Hypothalamus (tissue), 51 donors: ENCODE measurements at places on chromosomes 5 and 9.

GRCh38 chr9:106864373-106865143 is 1.6 kb downstream of the ZNF462 start:
- peak; percentile 20 for DNase-seq

GRCh38 chr5:76994337-76994736 is 35.9 kb upstream of the AGGF1 start:
- DNase-seq = no peak

DNA sequence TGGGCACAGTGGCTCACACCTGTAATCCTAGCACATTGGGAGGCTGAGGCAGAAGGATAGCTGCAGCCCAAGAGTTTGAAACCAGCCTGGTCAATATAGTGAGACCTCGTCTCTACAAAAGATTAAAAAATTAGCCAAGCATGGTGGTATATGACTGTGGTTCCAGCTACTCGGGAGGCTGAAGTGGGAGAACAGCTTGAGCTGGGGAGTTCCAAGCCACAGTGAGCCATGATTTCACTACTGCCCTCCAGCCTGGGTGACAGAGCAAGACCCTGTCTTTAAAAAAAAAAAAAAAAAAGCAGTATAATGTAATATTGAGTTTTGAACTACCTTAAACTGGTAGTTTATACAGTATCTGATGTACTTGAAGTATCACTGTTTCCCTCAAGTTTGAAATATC is 358.4 kb downstream of the EBF1 start:
- no peak for DNase-seq

DNA sequence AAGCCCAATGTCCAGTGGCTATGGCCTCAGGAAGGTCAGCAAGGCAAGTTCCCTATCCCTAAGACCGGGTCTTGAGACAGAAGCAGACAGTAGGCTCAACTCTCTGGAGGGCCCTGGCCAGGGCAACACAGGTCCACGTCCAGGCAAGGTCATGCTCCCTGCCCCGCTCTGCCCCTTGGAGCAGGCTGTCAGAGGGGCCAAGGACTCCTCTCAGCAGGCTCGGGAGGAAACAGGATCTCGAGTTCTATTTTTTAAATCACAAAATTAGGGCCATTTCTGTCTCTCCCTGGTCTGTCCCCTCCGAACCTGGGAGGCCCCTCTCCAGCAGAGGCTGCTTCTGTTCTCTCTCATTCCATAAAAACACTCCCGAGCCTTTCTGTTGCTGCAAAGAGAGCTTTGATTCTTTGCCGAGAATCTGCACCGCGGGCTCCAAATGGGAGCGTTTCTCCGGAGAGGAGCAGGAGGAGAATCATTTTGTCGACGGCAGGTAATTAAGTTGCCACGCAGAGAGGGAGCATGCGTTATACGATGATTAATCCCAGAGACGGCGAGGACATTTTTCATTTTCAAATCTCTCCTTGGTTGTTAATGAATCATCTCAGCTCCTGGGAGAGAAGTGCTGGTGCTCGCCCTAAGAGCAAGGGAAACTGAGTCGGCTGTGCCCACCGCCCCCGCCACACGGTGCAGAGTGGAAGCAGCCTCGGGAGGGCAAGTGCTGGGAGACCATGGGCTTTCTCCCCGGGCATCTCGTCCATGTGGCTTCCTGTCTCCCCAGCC is 24.5 kb upstream of the FCN1 start:
- DNase-seq = no peak

DNA sequence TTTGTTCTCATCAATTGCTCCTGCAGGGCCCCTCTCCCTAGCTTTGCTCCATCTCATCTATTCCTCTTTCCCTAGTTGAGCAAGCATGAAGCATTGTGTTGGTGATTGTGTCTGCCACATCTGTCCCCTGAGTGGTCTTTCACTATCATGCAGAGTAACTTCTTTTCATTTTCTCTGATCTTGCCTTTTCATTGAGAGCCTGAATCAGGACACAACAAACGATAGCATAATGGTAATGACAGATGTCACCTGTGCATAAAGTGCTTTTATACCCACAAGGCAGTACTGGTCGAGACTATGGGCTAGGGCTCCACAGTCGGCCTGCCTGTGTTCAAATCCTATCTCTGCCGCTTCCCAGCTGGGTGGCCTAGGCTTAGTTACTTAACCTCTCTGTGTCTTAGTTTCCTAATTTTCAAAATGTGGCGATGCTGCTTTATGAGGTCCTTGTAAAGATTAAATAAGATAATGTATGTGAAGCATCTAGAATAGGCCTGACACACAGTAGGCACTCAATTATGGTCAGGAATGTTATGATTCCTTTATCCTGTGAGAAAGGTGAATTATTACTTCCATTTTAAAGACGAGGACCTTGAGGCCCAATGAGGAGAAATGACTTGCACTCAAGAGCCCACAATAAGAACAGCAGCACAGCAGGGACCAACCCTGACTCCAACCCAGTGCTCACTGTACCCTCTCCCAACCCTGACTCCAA is 137.1 kb upstream of the ZNF618 start:
- no peak for DNase-seq

DNA sequence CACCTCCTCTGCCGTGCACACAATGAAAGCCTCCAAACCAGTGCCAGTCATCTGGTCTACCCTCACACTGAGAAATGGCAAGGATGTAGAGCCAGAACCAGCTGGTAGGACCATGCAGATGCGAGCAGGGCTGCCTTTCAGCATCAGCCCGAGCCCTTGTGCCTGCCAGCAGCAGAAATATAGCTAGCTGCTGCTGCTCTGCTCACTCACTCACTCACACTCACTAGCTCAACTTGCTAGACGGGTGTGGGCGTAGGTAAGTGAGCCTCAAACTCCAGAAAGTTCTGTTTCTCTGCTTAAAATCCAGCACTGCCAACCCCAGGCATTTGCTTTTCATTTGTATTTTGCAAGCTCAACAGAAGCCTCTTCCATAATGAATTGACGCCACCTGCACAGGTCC is 114.0 kb downstream of the DRD1 start:
- DNase-seq = no peak

DNA sequence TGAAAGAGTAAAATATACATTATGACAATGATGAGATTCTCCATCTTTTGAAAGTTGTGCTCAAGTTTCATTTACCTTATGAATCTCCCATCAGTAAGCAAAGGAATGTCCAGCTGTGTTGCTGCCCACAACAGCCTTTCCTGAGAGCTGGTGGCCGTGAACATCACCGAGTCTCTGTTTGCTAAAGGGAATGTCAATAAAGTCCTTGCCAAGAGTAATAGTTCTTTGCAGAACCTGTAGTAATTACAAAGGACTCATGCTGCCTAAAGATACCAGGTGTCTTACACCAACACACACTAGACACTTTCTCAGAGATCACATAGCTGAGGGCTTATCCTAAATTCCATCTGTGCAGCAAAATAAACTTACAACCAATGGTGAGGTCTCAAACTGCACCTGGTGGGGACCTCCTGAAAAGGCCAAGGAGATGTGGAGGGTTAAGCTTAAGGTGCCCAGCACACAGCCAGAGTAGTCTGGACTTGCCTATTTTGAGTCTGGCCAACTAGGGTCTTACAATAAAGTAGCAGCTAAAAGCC is 111.1 kb upstream of the DAPK1 start:
- no peak for DNase-seq

DNA sequence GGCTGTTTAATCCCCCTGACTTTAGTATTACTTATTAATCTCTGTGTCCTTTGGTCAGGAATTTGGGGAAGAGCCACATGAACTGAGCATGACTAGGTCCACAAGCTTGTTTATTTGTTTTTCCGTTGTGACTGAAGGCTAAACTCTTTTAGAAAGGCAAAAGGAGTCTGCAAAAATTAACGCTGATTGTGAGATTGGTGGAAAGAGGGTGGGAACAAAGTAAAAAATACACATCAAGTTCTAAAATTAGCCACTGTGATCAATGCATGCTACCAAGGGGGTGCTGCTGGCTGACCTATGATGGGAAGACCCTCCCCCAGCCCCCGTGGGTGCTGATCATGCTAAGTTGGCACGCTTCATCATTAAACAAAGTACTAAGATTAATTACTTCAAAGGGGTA is 356.8 kb downstream of the ADGRV1 start:
- no peak for DNase-seq

GRCh38 chr5:6786786-6787495 is 73.7 kb downstream of the TENT4A start:
- no peak for DNase-seq

DNA sequence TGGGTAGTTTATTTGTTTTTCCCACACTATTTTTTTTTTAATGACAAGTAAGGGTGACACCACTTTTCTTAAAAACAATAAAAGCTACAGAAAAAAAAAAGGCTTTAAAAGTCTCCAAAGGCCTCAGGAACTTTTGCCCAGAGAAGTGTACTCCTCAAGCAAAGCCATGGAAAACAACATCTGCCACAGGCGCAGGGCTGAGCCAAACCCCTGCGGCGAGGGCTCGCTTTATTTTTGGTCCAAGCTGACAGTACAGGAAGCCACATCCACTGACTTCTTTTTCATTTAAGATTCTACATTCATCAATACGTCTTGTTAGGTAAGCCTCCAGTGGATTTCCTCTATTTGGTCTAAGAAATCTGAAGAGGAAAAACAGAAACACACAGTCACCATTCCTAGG is 51.9 kb upstream of the IFNK start:
- DNase-seq = no peak

GRCh38 chr5:124665625-124666024 is 80.8 kb downstream of the ZNF608 start:
- no peak for DNase-seq

DNA sequence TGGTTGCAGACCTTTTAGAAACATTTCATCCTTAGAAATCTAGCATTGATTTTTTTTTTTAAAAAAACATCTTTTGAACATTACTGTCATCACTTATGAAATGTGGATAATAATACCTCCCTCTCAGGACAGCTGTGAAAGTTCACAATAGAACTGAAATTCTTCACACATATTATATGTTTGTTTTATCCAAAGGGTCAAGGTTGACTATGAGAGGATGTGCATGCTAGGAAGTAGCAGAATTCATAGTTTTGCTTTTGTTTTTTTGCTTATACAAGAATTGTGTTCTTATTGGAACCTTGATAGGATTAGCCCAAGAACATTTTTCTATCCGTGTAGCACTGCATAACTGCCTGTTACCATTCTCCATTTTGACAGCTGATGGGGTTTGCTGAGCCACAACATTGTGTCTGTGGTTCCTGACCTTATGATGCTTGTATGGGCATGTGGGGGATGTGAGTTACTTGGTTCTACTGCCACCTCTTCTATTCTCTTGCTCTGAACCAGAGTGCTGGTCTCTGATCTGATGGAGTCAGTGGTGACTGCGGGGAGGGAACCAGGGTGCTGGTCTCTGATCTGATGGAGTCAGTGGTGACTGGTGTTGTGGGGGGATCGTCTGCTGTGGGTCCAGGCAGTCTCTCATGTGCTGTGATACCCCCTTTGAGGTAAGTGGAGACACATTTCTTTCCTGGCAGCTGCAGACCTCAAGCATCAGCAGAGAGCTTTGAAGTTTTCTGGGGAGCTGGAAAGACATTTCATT is 27.1 kb upstream of the ACTBL2 start:
- DNase-seq = no peak

DNA sequence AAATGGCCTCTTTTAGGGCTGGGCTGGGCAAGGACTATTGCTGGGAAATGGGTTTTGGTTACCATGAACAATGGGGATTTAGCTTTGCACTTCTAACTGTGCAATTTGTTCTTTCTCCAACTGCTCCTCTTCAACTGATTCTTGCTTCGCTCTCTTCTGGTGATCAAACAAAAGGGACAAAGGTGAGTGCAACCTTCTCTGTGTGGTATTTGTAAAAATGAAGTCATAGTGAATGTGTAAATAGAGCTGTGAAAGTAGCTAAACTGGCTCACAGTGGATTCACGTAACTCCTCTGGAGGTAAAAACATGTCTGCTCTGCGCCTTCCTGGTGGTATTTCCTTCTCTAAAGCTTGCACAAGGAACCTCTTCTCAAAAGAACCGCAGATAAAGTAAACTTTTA is 20.9 kb upstream of the SPINK14 start:
- no peak for DNase-seq

GRCh38 chr9:82582693-82583092 is 480.2 kb downstream of the RASEF start:
- no peak for DNase-seq

- DNase-seq = no peak
Measured at GRCh38 chr5:52743970-52744369, 43.7 kb upstream of the ITGA1 start.

- peak; percentile 10 for DNase-seq
Measured at GRCh38 chr5:25963251-25964008, 1075.0 kb downstream of the CDH9 start.

- DNase-seq = no peak
Measured at GRCh38 chr5:14415024-14415697, 166.4 kb upstream of the OTULINL start.

DNA sequence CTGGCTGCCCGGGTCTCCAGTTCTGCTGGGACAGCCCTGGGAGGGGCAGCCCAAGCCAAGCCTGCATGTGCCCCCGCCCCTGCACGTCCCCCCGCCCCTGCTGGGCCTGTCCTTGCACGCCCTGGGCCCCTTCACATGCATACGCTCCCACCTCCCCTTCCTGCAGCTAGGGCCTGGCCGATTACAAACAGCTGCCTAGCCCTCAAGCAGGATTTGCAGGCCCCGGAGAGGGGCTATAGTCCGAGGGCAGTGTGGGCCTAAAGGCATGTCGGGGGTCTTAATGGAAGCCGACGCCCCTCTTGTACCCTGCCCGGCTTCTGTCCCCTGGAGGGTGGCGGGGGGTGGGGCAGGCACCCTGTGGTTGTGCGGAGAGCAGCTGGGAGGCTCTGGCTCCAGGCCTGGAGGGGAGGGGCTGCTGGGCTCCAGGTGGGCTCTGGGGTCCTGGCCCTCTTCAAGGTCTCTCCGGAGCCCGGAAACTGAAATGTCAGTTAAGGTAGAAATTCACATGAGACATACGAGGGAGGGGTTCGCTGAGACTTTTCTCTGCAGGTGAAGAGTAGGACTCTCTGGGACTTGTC is 16.9 kb downstream of the COL5A1 start:
- no peak for DNase-seq

- DNase-seq = no peak
Measured at GRCh38 chr9:3696368-3696767, 170.6 kb upstream of the RFX3 start.

DNA sequence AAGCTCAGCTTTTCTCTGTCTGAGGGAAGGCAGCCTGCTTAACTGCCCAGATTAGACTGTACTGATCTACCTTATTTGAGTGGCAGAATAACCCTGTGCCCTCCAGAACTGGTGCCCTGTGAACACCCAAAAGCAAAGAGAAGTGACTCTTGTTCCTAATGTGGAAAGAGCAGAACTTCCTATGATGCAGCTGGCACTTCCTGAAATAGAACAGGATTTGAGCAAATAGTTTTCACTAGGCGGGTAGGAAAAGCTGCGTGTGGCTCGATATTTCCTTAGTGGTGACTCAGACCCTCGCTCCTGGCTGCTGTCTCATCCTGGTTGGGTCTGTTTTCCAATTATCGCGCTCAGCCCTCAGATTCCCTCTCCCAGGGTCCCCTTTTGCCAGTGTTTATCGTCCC is 89.9 kb downstream of the SH3TC2 start:
- DNase-seq = no peak

GRCh38 chr9:21689854-21690253 is 112.6 kb upstream of the MTAP start:
- no peak for DNase-seq

- no peak for DNase-seq
Measured at GRCh38 chr9:22229069-22229468, 217.6 kb upstream of the DMRTA1 start.

GRCh38 chr5:94888674-94889073 is 270.2 kb downstream of the SLF1 start:
- no peak for DNase-seq

- DNase-seq = no peak
Measured at GRCh38 chr5:143717400-143717799, 94.6 kb upstream of the HMHB1 start.
